ENCODE measurements at places on chromosomes 5 and 9.

DNA sequence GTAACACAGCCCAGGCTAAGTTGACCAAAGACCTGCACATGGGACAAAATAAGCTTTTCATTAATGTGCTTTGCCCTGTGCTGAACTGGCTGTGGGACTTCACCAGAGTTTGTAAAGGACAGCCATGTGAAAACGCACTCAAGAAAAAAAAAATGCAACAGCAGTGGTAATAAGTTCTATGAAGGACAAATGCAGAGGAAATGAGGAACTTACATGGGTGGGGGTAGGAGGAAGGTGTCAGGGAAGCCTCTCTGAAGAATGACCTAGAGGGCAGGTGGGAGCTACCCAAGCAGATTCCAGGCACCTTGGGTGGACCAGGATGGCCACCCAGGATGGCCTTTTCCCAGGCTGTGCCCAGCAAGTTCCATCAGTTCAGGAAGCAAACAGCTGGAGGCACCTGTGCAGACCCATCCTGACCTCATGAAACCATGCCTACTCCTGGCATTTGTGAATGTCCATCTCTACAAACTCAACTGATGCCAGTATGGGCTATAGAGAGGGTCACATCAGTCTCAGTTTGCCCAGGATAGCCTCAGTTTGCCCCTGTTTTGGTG is 6.7 kb upstream of the PHF2 start:
- no peak for DNase-seq

DNA sequence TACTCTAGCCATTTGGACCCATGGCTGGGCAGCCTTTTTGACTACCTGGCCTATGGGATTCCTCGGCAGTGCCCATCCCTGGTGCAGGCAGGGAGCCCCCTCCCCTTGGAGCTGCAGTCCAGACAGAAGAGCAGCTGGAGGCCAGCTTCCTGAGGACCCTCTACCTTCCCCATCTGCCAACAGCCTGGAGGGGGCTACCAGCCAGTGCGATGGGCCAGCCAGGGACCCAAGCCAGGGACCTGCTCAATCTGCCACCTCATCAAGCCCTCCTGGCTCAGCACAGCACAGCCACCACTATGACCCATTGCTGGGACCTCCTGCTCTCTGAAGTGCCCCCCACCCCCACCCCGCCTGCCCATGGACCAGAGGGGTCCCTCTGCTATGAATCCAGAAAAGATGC is 22.6 kb upstream of the TDRD7 start:
- no peak for DNase-seq

DNA sequence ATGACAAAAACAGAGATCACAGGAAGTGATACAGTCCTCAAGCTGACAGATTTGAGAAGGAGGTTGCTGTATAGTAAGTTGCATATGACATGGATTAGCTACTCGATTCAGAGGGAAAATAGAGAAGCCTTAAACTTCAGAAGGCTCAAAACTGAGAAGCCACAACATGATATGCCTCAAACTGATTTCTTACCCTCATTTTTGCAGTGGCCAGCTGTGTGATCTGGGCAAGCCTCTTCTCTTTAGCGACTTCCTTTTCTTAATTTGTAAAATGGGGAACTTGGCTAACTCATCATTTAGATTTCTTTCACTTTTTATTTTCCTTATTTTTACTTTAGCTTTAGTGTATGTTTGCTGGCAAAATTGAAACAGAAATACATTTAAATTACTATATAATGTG is 421.1 kb downstream of the KIF4B start:
- DNase-seq: no peak

GRCh38 chr9:14214065-14214684 is 99.8 kb downstream of the NFIB start:
- DNase-seq: no peak

DNA sequence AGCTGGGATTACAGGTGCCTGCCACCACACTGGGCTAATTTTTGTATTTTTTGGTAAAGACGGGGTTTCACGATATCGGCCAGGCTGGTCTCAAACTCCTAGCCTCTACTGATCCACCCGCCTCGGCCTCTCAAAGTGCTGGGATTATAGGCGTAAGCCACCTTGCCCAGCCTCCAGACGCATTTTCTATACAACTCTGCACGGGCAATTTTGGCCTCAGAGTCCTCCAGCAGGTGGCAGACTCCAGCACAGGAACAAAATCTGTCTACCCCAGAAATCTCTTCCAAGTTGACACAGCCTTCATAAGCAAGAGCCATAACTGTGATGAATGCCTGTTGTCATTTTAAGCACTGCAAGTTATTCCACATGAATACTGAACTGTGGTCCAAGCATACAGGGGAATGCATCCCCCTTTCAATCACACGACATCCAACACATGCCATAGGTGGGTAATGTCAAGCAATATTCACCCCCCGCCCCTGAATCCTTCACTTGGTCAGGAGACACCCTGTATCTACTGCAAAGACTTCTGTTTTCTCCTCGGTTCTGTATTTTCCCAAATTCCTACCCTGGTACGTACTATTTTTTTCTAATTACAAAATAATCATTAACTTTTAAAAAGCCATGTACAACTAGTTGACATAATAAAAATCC is 50.8 kb downstream of the ALDH7A1 start:
- DNase-seq: no peak

DNA sequence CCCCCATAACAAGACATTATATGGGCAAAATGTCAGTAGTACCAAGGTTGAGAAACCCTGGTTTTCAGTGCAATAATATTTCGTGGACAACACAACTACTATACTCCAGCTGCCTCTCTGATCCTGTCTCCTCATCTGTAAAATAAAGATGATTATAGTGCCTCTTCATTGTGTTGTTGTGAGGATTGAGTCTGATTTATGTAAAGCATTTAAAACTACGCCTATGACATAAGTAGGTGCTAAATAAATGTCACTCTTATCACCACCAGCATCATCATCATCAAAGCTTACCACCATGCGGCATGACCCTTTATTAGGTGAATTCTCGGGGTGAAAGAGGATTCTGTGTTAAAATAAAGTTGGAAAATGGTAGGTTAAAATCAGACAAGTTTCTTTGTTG is 67.8 kb upstream of the IFNE start:
- DNase-seq: no peak

DNA sequence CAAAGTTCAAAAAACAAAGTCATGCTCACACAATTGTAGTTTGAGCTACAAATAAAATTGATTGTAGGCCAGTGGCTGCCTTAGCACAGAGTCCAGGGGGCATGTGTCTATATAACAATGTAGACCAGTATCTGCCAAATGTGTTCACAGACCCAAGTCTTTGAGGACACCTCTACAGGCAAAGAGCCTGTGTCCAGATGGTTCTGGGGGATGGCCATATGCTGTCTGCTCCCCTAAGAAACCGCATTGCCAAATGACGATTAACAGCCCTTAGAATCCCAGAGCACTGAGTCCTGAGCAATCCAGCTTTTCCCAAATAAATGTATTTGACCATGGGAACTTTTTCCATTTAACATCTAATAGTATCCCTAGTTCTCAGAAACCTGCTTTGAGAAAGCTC is 169.6 kb downstream of the ADCY2 start:
- DNase-seq: no peak

DNA sequence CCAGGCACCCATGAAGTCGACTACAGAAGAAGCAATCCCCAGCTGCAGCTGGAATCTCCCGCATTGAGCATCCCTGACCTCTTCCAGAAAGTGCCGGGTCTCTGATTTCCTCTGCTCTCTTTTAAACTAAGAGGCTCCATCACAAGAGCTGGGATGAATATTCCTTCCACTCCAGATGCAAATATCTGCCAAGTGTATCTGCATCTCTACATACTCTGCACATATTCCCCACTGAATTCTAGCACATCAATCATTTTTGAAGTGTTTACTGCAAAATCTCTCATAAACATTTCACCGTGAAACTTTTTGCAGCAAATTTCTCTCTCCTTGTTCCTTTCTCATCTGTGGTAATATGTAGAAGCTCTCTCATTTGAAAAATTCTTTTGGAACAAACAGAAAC is 161.5 kb downstream of the GABRB2 start:
- no peak for DNase-seq

GRCh38 chr5:103254921-103255320 is 3.6 kb upstream of the MACIR start:
- DNase-seq: no peak

DNA sequence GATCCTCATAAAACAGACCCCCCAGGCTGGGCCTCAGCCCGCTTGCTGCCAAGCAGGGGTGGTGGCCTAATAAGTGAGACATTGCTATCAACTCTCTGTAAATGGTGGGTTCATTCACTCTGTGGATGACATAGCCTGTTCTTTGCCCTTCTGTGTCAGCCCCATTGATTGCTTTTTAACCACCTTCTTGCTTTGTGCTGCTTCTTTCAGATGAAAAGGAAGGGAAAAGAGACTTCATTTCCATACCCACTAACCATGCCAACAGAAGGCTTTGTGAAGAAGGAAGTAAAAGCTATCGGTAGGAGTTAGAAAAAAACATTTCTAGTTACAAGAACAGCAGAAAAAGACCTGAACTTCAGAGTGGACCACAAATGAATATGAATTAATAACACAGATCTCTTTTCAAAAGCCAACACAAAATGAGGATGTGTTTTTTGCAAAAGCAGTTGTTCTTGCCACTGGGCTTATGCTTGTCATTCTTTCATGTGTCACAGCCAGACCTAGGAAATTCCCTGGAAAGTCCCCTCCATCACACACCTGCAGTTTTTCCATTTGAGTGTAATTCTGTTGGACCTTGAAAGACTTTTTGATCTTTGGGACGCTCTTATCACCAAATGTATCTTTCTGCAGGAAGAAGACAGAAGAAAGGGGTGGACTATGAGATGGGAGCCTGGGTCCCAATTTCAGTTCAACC is 507.7 kb downstream of the CCDC171 start:
- DNase-seq: no peak

DNA sequence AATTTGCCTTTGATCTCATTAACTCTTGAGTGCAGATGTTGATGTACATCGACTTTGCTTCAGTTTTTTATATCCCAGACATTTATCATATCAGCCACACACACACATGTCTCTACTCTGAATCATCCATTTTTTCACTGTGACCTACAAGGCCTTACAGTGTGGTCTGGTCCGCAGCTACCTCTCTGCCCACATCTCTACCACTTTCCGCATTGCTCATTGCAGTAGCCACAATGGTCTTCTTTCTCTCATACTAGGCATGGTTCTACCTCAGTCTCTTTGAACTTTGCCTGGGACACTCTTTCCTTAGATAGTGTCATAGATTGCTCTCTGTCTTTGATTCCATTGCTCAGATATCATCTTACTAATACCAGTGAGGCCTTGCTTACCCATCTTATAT is 87.9 kb upstream of the FSD1L start:
- DNase-seq: no peak

DNA sequence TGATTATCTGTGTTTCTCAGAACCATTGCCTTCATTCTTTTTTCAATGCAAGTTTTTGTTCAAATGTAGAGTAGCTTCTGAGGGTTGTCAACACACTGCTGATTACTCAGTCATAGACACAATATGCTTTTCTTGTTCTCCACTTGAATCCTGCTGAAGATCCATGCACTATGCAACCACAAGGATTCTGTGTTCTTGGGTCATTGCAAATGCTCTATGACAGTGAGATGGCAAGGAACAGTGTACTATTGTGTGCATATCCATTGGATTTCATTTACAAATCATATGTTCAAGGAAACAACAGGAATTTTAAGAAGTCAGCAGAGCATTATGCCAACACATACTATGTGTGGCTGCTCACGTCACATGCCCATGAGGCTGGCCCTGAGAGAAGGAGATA is 1590.2 kb downstream of the EFNA5 start:
- no peak for DNase-seq

GRCh38 chr9:98249771-98250170 is 5.7 kb downstream of the TBC1D2 start:
- DNase-seq: no peak

DNA sequence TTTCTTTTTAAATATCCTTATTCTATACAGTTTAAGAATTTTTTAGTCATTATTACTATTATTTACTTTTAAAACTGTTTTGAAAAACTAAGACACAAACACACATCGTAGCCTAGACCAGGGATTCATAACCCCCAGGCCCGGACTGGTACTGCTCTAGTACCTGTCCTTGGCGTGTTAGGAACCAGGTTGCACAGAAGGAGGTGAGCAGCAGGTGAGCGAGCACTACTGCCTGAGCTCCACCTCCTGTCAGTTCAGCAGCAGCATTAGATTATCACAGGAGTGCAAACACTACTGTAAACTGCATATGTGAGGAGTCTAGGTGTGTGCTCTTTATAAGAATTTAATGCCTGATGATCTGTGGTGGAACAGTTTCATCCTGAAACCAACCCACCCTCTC is 357.0 kb downstream of the PTPRD start:
- DNase-seq: no peak

- DNase-seq: no peak
Observed at GRCh38 chr9:18338042-18338441, 135.9 kb upstream of the ADAMTSL1 start.

DNA sequence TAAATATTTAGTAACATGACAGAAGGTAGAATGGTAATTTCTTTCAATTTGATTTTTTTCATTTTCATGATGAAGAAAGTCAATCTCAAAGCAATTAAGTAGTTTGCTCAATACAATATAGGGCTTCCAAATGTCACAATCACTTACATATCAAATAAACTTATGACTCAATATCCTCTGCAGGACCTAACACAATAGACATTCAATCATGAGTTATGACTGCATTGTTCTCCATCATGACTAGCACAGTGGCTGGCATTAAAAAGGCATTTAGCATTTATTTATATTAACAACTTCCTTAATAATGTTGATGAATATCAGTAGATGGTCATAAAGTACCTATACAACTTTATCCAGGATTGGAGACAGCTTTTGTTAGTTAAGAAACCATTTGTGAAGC is 1499.6 kb downstream of the EFNA5 start:
- DNase-seq: no peak

DNA sequence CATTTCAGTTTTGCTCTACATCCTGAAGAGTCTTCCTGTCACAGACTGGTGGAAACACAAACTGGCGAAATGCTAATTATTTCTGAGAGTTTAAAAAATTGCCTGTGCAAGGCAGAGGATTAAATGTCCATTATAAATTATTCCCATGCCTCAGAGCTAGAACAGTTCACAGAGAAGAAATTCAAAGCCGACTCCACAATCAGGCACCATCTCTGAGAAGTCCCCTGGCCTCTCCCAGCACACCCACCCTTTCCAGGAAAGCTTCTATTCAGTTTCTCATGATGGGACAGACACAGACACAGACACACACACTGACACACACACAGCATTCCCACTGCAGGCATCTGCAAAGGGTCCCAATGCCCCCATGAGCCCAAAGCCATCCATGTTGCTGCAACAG is 253.1 kb downstream of the DENND1A start:
- DNase-seq: no peak

GRCh38 chr9:95176755-95177319 is 140.7 kb downstream of the FANCC start:
- no peak for DNase-seq

GRCh38 chr5:126695091-126695490 is 81.8 kb upstream of the LMNB1 start:
- no peak for DNase-seq

- DNase-seq: no peak
Observed at GRCh38 chr5:135632798-135633197, 54.0 kb upstream of the CXCL14 start.

GRCh38 chr9:79573412-79573923 is 1.7 kb downstream of the TLE4 start:
- no peak for DNase-seq

All from activated T-cell treated with anti-CD3 and anti-CD28 coated beads for 1 hour (primary cell).